ENCODE measurements at places on chromosomes 4 and X.
A peak's percentile ranks its signal among the peaks of the same experiment; 100 is the strongest.

GRCh38 chr4:14059006-14059405 is 431.5 kb upstream of the BOD1L1 start:
- no peak for DNase-seq

DNA sequence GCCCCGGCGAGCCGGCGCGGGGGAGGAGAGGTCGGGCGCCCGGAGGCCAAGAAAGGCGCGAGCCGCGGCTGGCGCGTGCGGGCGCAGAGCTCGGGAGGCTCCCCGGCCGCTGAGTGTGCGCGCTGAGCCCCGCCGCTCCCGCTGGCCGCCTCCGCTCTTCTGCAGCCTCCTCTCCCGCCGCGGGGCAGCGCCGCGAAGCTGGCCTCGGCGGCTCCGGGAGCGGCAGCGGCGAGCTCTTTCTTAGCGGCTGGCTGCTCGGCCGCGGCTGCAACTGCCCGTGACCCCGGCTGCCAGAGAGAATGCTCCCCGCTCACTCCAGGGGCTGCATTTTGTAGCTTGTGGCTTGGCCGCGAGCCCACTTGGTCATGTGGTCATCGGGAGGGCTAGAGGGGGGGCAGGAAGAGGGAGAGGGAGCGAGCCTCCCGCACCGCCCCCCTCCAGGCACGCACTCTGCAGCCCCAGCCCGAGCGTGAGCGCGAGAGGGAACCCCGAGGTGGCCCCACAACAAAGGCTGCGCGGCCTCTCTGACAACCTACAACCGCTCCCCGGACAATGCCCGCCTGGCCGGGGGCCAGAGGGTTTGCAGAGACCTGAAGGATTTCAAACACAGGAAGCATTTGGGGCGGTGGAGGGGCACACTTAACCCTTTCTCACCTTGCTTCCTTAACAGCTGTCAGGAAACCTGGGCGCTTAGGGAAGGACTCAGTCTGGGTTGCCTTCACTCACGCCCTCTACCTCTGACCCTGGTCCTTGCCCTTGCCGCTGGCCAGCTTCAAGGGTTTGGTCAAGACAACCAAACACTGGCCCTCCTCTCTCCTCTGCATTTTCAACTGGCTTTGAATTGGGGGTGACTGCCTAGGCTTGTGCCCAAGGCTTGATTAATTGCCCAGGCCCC is at the start of gene APLN:
APLN (minus strand) TSS at position 305 of the 895 bp plus-strand sequence. CDS start 326 bp downstream, outside the sequence.
- DNase-seq, result no peak

GRCh38 chrX:132809581-132809980 is 148.8 kb downstream of the HS6ST2 start:
- no peak for DNase-seq

DNA sequence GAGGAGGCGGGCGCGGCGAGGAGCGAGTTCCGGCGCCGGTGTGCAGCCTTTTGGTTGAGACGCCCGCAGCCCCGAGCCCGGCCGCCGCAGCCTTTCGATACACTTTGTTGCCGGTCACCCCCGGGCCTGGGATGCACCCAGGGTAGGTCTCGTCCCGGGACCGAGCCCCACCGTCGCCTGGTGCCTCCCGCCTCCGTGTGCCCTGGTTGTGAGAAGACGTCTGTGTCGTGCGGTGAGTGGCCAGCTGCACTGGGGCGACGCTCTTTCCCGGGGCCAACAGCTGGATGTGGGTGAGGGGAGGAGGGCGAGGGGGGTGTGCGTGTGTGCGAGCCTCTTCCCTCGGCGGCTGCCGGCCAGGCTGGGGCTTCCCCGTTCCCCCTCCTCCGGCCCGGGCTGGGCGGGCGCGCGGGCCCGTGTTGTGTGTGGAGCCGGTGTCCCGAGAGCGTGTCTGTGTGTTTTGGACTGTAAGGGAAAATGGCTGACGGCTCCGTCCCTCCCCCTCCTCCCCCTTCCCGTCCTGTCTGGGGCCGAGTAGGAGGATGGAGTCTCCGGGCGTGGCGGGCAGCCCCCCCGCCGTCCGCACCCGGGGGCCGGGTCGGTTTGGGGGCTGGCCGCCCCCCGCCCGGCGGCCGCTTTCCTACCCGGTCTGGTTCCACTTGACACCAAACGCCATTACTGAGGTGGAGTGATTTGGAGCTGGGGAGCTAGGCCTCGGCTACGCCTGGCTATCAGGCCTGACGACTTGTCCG is 807 bp downstream of the USP9X start:
- DNase-seq, result peak; percentile 21

GRCh38 chr4:166044871-166045270 is 171.8 kb downstream of the TLL1 start:
- DNase-seq, result no peak

DNA sequence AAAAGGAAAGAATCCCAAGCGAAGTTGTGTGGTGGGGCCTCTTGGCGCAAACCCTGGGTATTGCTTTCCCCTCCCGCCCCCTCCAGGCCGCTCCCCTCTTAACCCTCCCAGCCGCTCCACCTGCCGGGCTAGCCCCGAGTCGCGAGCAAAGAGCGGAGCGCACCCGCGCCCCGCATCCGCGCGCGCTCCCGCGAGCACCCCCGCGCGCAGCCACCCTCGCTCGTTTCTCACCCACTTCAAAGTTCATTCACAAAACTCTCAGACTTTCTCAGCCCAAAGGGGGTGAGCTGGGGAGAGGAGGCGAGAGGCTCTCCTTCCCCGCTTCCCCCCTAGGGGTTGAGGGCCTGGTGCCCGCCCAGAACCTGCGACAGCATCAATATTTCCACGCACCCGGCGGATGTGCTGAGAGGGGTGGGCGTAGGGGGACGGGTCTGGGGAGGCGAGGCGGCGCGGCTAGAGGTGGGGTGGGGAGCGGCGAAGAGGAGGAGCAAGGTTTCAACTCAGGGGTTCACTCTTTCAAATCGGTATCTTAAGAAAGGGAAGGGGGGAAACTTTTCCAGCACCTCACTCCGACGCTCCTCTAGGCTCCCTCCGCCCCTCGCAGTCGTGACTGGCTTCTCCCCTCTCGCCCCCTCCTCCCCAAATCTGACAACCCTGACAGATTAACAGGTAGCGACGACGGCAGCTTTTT is 1.8 kb downstream of the MAML3 start:
- peak; percentile 79 for DNase-seq

DNA sequence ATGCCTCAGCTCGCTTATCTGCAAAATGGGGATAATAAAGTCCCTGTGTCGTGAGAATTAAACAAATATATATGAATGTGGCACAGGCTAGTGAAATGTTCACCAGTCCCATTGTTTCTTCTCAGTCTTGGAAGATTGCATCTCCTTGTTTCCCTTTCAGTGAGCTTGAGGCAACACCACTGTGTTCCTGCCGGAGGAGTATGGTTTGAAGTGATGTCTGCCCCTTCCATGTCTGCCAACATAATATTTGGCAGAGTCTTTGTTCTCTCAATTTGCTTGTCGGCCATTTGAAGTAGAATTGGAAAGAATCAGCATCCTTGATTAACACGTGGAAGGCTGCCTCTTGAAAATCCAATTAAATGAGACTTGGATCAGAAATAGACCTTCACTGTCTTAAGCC is 1088.5 kb upstream of the INTU start:
- DNase-seq, result no peak

DNA sequence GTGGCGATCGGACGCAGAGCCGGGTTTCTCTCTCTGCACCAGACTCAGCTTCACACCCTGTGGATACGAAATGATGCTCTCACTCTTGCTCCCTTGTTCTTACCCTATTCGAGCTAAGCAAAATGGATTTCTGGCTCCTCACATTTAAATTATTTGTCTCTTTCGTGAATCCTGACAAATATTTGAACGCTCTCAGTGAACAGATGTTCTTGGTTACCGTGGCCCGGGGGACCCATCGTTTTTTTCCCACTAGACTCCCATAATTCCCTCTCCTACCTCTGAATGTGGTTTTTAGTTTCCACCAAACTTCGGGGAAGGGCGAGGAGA is 630 bp downstream of the SMARCA5 start:
- DNase-seq, result no peak

DNA sequence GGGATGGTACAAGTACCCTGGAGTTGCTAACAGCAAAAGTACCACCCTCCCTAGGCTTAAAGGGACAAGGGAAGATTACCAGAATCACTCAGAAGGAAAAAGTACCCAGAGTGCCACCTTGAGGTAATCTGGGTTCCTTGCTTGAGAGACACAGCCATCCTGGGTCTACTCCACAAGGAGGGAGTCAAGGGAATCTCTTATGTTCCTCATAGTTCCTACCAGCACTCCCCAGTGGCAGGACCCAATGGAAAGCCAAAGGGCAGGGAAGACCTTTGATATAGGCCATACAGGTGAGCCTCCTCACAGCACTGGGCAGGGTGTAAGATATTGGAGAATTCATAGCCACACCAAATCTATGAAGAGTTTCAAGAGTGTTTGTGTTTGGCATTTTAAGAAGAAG is 5.7 kb downstream of the IL2 start:
- DNase-seq, result peak; percentile 69

Data from T47D (cell line).